Foreskin fibroblast (primary cell): ENCODE measurements at places on chromosomes 3 and 15.
A peak's percentile ranks its signal among the peaks of the same experiment; 100 is the strongest.

GRCh38 chr3:98972720-98973119, 71.2 kb upstream of the DCBLD2 start:
- DNase-seq = no peak

GRCh38 chr3:158642005-158642404, 2.3 kb upstream of the GFM1 start:
- DNase-seq = no peak

- no peak for DNase-seq
These were observed 184.4 kb upstream of the NECTIN3 start for GRCh38 chr3:110887176-110887575.

DNA sequence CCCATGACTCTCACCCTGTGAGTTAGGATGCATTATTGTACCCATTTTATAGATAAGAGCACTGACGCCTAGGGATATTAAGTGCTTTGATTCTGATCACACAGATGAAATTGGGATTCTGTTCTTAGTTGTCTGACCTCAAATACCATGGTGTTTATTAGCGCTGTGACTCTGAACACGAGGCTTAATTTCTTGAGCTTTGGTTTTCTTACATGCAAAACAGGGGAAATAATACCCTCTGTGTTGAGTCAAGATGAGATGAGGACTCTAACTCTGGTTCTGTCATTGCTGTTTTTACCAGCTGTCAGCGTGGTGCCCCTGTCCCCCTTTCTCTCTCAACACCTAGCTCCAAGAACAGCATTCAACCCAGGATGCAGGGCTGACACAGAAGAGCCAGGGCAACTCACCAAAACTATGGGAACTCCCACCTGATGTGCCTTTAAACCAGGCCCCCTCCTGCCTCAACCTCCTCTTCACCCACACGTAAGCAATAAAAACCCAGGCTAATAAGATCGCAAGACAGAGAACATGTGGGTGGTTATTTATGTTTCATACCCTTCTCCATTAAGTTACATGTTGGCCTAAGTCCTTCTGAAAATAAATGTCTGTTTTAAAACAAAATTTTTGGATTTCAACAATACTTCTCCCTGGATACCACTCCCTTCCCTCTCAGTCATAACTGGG, 100.1 kb upstream of the SPATA12 start:
- DNase-seq = no peak

GRCh38 chr3:143188881-143189280, 69.3 kb downstream of the CHST2 start:
- DNase-seq = peak; percentile 41

DNA sequence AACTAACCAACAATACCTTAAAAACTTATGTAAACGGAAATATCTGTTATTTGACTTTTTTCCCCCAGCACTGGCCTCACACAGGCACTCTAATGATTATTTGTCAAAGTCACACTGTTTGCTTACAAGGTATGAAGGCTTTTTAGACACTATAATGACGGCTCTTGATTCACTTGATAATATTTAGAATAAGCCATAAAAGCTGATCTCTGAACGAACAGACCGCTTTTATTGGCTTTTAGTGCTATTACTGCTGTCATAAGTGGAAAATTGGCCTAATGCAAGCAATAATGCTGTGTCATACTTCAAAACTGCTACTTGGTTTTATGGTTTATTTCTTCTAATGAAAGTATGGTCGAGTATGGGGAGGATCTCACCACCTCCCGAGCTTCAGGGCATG, 35.1 kb downstream of the MDFIC2 start:
- DNase-seq = no peak

GRCh38 chr3:55698831-55699230, 211.7 kb upstream of the WNT5A start:
- DNase-seq = no peak

DNA sequence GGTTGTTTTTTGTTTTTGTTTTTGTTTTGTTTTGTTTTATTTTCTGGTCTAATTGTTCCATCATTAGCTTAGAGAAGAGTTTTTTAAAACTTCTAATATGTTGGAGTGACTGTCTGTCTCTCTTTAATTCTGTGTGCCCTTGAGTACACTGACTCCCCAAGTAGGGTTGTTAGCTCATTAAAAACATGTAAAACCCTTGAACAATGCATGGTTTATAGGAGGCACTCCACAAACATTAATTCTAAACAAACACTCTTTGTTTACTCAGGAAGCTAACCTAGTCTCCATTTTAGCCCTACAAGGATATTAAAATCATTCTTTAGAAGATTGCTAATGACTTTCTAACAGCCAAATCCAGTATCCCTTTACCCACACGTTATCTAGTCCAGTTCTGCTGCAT, 100.5 kb downstream of the CGGBP1 start:
- no peak for DNase-seq

GRCh38 chr3:14478956-14479550, 61.1 kb downstream of the GRIP2 start:
- DNase-seq = no peak

DNA sequence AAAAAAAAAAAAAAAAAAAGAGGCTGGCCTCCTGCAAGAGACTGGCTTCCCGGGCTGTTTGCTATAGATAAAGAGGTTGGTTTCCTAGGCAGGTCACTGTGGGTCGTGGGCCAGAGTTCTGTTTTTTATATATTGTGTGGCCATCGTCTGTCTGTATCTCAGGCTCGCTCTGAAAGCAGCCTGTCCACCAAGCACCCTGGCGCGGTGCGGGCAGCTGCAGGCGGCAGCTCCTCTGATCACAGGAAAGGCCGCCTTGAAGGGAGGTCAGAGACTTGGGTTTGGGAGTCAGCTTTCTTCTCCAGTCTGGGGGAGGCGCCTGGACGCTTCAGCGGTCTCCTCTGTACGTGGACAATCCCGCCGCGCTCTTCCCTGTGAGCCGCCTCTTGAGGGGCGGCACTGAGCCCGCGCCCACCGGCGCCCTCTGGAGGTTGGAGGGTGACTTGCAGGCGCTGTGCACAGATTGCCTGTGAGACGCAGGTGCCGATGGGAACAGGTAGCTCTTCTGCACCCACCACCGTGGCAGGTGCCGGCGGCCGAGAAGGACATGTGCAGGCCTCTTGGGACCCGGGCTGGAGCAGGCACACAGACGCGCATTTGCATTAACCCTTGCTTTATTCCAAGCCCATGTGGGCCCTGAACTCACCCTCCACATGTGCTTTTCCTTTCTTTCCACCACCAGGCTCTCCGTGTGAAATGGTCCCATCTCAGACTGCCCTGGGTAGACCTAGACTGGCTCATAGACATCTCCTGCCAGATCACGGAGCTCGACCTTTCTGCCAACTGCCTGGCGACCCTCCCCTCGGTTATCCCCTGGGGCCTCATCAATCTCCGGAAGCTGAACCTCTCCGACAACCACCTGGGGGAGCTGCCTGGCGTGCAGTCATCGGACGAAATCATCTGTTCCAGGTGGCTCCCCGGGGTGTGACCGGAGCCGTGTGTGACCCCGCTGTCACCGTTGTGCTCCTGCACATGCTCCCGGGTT, 89.3 kb downstream of the LRRK1 start:
- no peak for DNase-seq

DNA sequence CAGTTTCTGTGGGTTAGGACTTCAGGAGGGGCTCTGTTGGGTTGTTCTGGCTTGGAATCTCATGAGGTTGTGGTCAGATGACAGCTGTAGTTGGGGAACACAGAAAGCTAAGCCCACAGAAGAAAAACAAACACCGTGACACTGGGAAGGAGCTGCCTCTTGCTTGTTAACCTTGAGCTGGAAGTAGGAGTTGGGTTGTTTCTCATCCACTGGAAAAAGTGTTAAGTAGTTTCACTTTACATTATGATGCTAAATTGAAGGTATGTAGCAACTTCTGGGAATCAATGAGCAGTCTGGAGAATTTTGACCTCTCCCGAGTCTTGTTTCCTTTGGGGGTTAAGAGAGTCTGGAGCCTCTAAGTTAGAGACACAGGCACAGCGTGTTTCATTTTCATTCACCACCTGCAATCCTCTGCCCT, 20.4 kb downstream of the HACD3 start:
- DNase-seq = peak; percentile 33

DNA sequence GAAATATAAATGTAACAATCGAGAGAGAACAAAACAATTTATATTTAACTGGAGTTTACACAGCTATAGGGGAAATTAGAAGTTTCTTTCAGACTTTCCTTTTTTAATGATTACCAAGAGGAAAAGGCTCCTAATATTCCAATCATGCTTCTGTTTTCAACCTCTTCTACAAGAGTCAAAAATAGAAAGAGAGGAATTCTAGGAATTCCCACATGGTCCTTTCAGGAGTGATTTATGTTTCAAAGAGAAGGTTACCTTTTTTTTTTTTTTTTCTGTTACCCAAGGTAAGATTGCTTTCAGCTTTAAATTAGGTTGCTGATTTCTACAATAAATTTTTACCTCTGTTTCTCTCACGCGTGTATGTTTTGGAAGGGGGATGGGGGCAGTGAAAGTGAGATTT, 355.3 kb upstream of the DCBLD2 start:
- no peak for DNase-seq

- DNase-seq = no peak
These were observed 223.3 kb downstream of the FOXP1 start for GRCh38 chr3:71360180-71360579.

GRCh38 chr3:137294839-137295238, 337.1 kb downstream of the IL20RB start:
- no peak for DNase-seq

DNA sequence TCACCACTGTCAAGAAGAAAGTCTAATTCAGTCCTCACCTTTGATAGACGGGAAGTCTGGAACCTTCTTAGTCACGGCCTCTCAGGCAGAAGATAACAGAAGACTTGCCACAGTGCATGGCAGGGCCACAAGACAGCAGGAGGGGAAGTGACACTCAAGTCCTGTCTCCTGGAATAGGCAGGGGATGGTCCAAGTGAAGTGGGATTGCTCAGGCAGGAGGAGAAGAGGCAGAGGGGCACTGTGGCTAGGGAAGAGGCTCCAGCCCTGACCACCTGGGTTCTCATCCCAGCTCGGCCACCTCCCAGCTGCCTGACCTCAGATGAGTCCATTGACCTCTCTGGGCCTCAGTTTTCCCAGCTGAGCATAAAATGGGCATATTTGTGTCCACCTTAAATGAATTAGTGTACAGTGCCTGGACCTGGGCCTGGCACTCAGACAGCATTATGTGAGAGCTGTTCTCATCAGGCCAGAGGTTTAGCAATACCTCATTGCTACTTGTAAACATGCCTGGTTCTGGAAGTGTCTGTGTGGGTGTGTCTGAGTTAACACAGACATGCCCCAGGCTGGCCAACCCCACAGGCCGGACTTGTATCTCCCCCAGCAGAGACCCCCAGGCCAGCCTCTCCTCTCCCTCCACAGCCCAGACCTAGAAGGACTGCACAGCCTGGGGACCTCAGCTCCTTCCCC, 11.5 kb upstream of the PCSK6 start:
- DNase-seq = no peak

DNA sequence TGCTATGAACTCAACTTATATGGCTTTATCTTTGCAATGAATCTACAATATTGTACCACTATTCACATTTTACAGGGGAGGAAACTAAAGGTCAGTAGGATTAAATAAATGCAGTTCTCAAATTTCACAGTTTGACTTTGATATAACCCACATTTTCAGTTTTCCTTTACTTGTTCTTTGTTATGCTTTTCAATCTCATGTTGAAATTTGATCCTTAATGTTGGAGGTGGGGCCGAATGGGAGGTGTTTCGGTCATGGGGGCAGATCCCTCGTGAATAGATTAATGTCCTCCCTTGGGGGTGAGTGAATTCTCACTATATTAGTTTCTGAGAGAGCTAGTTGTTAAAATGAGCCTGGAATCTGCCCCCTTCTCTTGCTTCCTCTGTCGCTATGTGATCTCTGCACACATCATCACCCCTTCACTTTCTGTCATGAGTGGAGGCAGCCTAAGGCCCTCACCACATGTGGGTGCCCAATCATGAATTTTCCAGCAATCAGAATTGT, 44.7 kb downstream of the CD200 start:
- no peak for DNase-seq

GRCh38 chr3:23172059-23172458, 31.1 kb upstream of the UBE2E2 start:
- DNase-seq = no peak

DNA sequence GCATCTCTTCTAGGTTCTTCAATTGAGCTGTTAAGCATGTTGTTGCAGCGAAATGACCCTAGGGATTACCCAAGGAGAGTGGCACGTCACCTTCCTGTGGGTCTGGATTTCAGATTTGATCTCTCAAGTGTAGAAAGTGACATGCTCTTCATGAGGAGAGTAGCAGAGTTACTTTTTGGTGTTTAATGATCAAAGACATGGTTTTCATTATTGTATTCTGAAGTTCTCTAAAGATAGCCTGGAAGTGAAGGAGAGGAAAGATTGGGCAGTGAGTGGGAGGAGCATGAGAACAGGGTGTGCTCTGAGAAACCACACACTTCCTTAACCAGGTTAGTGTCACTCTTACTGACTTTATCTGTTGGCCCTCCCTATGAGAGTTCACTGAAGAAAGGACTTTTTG, 153.6 kb downstream of the AKAP13 start:
- DNase-seq = no peak

- DNase-seq = no peak
These were observed 3.0 kb upstream of the VIPR1 start for GRCh38 chr3:42499478-42499871.

DNA sequence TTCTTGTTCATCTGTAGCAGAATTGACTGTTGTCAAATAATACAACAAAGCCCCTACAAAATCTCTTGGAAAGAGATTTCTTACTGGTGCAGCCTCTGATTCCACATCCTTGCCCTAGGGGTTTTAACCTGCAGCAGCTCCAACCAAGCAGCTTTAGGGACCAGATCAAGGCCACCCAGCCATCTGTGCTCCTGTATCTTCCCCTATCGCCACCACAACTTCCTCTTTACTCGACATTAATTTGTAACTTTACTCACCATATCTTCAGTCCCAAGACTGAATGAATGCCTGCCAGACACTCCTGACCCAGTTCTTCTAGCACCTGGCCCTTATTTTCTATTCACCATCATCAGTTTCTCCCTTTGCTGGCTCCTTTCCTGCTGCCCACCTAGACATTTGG, 156.6 kb upstream of the IL12A start:
- no peak for DNase-seq

DNA sequence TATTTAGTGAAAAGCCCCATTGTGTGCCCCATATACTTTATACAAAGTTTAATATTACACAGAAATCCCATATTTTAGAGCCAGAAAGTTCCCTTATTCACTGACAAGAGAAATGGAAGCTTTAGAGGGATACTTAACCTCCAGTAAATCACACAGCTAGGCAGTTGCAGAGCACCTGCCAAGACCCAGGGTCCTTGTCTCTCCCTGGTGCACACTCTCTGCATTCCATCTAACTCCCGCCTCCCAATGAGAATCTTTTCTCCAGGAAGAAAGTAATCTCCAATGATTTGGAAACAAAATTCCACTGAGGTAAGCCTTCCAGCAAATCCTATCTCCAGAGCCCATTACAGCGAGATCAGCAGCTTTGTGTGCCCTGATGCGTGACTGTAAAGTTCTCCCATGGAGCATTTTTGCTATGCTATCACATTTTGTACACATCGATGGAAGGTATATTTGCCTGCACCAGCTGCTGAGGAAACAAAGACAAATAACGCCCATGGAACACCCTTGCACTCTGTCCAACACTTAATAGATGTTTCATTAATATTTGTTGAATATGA, 41.4 kb downstream of the ULK4 start:
- no peak for DNase-seq
